NCI-H1092 treated with DMSO at 0.1 percent for 48 hours (cell line): ENCODE measurements at places on chromosomes 13 and 19.
A peak's percentile ranks its signal among the peaks of the same experiment; 100 is the strongest.

DNA sequence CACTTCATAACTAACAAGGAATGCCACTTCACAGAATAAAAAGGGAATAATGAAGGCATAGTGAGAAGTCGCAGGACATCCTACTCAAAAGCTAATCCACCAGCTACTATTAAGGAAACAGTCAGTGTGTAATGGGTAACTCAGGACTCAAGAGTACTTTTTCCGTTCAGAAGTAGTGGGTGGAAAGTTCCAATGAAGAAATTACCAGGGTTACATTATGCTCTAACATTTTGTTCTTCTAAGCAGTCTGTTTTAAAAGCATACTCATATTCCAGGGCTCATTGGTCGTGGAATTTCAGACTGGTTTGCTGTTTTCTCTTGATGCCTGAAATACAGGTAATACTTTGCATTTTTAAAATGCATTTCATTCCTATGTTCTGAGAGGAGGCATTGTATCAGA is 222.4 kb upstream of the IRS2 start:
- no peak for DNase-seq

DNA sequence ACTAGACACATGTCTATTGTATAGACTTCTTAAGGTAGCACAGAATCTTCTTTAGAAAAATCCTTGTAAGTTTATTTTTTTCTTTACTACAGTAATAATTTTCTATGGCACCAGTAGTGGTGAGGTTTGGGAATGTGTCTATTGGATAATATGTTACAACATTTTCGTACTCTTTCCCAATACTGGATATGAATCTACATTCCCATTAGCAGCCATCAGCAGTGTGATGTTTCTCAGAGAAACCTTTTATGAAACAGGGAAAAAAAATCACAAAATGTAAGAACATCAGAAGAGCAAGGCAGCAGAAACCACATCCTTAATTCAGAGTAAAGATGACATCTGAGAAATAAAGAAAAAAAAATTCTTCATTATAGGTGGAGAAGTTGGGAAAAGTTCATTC is 83.3 kb downstream of the POSTN start:
- DNase-seq, result no peak

DNA sequence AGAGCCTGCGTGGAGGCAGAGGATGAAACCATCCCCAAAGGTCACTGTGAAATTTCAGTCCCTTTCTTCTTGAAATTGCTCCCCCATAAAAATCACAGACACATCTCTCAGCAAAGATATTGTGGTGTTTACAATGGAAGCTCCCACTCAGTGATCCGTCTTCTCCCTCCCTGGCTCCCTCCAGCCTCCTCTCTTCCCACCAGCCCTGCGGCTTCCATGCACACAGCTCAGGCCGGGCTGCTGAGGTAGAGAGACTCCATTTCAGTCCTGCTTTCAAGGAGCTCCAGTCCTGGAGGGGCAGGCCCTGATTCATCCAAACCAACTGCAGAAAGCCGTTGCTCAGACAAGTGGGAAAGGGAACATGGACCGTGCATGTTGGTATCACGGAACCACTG is 24.0 kb upstream of the MIER2 start:
- no peak for DNase-seq

- no peak for DNase-seq
Measured at GRCh38 chr13:51585696-51586095, 1.4 kb downstream of the WDFY2 start.

DNA sequence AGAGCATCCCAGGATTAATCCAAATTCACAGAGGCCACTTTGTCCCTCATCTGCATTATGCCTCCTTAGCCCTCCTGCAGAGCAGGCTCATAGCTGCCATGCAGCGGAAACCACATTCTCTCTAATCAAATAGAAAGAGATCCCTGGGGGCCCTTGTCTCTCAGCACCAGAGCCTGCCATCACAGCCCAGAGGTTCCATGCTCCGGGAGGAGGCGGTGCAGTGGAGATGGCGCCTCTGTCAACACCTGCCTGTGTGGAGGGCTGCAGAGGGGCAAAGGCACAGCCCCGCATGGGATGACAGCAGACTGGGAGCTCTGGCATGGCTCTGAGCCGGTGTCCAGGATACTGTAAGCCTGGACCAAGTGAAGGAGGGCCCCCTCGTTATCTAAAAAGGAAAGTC is 111.3 kb downstream of the SLC7A1 start:
- no peak for DNase-seq

- no peak for DNase-seq
Measured at GRCh38 chr19:35715981-35716800, 1.6 kb upstream of the KMT2B start.

GRCh38 chr13:24276861-24277260 is 32.5 kb upstream of the C1QTNF9 start:
- DNase-seq, result no peak

GRCh38 chr19:45692187-45693105 is at the start of gene QPCTL:
QPCTL (plus strand) TSS chr19:45692666; CDS start chr19:45692704, 38 bp downstream.
- DNase-seq, result peak; percentile 97

GRCh38 chr19:42154471-42155323 is 22.5 kb upstream of the POU2F2 start:
- DNase-seq, result peak; percentile 75

DNA sequence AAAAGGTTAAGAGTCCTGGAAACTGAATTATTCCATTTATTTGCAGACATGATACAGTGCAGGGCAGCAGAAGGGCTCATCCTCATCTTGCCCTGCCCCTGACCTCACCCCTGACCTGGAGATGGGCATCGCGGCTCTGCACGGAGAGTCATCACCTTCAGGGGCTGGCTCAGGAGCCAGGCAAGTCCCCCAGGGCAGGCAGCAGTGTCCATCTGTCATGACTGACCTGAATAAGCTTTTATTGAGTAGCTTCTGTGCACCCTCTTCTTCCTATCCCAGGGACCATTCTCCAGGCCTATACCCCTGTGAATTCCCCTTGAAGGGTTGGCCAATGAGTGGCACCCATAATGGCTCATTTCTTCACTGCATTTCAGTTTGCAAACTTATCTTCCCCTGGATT is 484.2 kb downstream of the ZNF536 start:
- DNase-seq, result no peak

GRCh38 chr13:54394085-54394700 is 1365.6 kb downstream of the OLFM4 start:
- DNase-seq, result no peak

DNA sequence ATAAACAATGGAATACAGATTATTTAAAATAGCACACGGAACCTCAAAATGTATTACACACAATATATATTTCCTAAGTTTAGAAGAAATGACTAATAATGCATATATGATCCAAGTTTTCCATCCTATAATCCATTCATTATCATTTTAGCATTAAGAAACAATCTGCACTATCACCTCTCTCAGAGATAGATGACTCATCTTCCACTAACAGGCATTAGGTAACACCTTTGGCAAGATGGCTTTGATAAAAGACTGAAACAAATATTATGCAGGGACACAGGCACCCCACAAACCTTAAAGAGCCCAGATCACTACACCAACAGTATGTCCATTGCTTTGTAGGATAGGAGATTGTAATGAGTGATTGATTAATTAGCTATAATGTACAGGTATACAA is 4.1 kb downstream of the ENOX1 start:
- DNase-seq, result no peak

GRCh38 chr13:22103046-22104027 is 432.5 kb downstream of the FGF9 start:
- no peak for DNase-seq

DNA sequence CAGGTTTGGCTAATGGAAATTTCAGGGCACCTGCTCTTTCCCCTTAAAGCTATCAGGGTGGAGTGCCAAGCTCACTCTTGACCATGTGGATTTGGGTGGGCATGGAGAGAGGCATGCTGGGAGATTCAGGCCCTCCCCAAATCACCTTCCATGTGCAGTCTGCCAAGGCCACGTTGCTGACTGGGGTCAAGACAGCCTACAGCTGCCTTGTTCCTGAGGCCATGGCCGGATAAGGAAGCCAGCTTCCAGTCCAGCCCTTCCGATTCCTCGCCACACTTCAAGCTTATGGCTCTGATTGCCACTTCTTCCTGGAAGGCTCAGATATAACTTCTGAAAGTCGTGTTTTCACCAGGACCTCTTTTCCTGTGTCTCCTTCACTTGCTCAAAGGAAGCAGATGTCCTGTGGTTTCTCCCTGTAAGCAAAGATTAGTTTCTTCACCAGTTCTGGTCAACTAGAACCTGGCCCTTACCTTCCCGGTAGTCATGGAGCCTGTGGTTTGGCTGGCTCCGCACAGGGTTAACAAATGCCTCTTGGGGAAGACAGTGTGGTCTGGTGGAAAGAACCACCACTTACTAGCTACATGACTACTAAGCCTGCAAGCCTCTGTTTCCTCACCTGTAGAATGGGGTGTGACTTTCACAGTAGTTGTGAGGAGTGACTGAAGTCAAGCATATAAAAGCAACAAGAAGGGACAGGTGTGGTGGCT is 16.1 kb upstream of the TPT1 start:
- no peak for DNase-seq

GRCh38 chr19:1917146-1917545 is 11.9 kb downstream of the ADAT3 start:
- DNase-seq, result no peak

- DNase-seq, result no peak
Measured at GRCh38 chr13:44726214-44726613, 150.1 kb upstream of the TSC22D1 start.

DNA sequence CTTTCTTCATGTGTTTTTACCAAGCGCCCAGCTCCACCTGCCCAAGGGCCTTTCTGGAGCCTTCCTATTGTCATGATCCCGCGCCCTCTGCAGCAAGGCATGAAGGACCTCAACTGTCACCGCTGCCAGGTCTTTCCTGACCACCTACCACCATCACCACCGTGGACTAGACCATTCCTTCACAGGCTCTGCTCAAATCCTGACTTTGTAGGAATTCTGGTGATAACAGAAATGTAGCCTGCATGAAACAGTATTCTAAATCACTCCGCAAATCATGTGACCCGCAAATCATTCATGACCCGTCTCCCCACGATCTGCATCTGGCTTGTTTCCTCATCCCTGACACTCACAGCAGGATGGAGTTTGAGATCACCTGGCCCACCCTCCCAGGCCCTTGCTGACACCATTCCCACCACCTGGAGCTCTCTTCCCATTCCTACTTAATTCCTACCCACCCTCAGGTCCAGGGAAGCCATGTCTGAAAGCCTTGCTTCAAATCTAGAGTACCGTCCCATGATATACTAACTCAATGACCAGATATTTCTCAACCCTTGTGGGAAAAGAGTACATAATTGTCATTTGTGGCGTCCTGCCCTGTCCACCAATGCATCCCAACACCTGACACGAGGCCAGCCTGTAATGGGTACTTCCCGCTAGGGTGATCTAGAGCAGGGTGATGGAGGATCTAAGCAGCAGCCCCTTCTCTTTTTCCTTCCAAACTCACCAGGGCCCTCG is 1.3 kb downstream of the UBE2S start:
- DNase-seq, result no peak

DNA sequence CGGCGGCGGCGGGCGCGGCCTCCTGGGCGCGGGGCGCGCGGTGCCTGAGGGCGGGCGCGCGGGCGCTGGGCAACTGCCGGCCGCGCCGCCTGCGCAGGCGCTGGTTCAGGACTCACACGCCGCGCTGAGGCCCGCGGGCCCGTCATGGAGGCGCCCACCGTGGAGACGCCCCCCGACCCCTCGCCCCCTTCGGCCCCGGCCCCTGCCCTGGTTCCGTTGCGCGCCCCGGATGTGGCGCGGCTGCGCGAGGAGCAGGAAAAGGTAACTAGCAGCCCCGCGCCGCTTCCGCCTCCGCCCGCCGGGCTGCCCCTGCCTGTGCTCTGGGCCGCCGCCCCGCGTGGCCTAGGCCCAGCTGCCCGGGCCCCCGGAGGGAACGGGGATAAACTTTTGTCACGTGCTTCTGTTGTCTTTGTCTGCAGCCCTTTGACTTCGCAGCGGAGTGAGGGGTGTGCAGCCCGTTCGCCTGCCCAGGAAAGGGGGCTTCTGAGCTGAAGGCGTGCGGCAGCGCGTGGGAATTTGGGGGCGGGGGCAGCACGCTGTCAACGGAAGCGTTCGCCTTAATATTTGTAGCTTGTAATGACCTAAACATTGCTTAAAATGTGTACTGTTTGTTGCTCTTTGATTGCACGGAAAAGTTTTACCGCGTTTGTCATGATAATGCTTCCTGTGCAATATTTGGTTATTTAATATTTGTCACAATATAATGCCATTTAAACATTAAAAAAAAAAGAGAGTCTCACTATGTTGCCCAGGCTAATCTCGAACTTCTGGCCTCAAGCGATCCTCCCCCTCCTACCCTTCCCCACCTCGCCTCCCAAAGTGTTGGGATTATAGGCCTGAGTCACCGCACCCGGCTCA is 594 bp downstream of the URI1 start:
- peak; percentile 34 for DNase-seq

- no peak for DNase-seq
Measured at GRCh38 chr13:73656863-73657262, 477.3 kb downstream of the KLF12 start.

DNA sequence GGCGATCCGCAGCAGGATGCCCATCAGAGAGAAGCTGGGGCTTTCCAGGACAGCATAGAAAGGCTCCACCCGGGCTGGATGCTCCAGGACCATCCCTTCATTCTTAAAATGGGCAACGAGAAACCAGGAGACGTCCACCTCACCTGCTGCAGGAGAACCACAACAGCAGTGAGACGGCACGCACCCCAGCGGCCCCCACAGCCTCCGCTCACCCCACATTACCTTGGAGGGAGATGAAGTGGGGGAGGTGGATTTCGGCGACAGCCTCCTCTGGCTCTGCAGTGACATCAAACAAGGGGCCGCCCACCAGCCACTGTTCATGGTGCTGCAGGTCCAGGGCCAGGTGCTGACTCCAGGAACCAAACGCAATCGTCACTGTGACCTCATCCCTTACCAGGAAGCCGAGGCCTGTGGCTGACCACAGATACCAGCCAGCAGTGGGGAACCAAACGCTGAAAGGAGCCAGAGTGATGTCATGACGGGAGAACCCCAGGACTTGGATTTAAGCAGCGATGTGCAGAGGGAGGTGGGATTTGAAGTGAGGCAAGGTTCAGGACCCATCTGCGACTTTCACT is 25.1 kb downstream of the CARD8 start:
- no peak for DNase-seq

DNA sequence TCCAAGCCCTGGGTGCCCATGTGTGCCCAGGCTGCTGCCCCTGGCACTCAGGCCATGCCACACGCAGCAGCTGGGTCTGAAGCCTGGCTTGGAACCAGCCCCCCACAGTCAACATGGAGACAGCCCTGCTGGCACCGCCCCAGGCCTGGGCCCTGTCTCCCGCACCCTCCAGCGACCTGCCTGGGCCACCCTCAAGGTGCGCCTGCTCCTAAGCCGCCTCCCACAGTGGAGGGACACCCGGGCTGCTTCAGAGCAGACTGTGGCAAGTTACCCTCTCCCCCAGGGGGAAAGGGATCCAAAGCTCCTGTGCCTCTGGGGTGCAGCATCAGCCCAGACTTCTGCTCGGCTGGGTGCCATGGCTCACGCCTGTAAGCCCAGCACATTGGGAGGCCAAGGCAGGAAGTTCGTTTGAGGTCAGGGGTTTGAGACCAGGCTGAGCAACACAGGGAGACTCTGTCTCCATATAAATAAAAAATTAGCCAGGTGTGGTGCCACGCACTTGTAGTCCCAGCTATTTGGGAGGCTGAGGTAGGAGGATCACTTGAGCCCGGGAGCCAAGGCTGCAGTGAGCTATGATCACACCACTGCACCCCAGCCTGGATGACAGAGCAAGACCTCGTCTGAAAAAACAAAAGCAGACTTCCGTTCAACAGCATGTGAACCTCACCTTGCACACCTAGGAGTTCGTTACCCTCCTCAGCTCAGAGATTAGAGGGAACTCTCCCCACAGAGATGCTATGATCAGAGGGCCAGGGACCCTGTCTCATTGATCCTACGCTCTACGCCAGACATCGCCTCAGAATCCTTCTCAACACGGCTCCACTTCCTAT is 15.6 kb downstream of the ELL start:
- DNase-seq, result no peak
